Stimulated activated CD8-positive, alpha-beta memory T cell treated with anti-CD3 and anti-CD28 coated beads, Interleukin-4, amount 100 ng/mL, for 4 hours (primary cell): ENCODE measurements at places on chromosomes 4 and X.

DNA sequence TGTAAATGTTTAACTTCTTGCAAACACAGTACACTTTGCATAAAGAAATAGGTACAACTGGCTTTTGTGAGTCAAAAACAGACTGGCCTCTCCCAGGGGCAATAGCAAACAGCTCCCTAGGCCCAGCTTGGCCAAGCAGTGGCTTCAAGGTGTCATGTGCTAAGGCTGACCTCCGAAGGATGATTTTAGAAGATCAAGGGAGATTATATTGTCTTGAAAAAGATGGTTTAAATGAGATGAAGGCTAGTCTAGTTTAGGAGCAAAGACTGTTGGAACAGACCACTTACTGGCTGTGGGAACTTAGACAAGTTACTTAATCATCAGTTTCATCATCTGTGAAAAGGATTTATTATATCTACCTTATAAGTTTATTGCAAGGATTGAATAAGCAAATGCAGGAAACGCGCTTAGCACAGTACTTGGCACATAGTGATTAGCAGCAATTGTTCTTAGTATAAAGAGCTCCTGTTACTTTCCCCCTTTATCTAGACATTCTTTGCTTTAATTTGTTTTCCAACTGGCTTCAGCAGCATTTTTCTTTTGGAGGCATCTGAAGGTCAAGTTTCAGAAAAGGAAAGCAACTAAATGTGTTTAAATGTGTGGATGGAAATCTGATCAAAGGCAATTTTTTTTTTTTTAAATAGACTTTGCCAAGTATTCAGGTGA lies 17.2 kb downstream of the ANXA3 start:
- no peak for DNase-seq

GRCh38 chr4:130183766-130184165 lies 1087.8 kb downstream of the C4orf33 start:
- DNase-seq: no peak

DNA sequence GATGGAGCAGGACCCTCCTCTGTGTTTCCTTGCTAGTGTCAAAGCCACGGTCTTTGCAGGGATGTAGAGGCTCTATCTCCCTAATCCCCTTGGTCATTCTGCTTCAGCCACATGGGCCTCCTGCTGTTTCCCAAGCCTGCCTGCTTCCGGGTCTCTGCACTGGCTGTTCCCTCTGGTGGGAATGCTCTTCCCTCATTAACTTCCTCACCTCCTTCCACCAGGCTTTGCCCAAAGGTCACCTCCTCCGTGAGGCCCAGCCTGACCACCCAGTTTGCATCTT lies 56.6 kb downstream of the ABLIM2 start:
- no peak for DNase-seq

- DNase-seq: no peak
Observed at GRCh38 chrX:6460893-6461490, 73.9 kb downstream of the VCX3A start.

DNA sequence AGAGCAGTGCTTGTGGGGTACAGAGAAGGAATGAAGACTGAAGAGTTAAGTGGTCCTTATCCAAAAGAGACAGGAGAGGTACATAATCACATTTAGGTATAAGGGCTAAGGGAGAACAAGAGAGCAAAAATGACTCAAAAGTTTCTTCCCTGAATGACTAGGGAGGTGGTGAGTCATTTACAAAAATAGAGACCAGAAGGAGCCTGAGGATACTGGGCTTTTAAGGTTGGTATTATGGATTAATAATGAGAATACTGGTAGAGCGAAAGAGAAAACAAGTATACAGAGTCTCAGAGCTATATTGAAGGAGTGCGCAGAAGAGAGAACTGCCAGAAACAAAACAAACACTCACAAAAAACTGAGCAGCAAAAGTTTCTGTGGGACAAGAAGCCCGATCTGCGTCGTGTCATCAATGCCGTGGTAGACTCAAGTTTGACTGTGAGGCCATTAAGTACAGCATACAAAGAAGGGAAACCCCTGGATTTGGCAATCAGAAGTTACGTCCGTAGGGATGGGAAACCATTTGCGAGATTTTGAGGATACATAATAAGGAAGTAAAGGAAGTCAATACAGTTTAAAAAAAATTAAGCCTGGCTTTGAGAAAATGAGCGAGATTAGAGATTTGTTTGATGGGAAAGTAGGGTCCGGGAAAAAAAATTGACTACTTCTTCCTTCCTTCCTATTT lies 129.1 kb upstream of the STIM2 start:
- no peak for DNase-seq

DNA sequence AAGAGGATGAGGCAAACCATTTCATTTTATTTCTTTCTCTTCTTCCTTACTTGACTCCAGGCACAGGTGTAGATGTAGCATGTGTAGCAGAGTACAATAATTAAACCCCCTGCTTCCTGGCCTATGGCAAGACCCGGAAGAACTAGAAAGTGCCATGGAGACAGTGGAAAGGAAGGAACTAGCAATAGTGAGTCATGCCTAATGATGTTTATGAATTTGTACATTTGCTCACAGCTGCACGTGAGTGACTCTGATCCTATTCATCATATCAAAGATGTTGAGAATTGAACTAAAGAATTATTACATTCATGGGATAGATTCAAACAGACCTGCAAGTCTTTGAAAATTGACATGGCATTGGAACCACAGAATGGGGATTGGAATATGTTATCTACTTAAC lies 2233.9 kb upstream of the TENM3 start:
- DNase-seq: no peak

GRCh38 chr4:80141543-80141942 lies 55.8 kb upstream of the PRDM8 start:
- DNase-seq: no peak

DNA sequence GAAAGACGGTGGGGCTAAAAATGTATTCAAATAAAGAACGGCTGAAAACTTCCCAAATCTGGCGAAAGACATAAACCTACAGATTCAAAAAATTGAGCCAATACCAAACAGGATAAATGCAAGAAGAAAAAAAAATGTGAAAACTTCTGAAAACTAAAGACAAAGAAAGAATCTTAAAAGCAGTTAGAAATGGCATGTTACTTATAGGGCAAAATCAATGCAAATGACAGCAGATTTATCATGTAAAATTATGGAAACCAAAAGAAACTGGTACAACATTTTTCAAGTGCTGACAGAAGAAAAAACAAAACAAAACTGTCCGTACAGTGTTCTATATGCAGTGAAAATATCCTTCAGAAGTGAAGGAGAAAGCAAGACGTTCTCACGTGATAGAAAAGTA lies 239.0 kb downstream of the PDGFC start:
- no peak for DNase-seq

DNA sequence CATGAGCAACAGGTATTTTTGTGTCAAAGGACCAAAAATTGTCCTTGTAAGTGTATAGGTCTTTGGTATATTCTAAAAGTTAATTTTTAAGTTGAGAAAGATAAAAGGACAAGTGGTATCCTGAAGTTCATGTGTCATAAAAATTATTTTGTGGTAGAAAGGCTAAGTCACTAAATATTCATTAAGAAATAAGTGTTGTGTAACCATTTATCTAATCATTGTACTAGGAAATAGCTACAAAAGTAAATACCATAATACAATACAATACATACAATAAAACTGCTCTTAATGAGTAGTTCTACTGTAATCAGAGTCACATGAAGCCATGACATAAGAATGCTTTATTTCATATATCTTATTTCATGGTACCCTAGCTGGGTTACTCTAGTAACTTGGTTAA lies 82.5 kb upstream of the ATOH1 start:
- no peak for DNase-seq

DNA sequence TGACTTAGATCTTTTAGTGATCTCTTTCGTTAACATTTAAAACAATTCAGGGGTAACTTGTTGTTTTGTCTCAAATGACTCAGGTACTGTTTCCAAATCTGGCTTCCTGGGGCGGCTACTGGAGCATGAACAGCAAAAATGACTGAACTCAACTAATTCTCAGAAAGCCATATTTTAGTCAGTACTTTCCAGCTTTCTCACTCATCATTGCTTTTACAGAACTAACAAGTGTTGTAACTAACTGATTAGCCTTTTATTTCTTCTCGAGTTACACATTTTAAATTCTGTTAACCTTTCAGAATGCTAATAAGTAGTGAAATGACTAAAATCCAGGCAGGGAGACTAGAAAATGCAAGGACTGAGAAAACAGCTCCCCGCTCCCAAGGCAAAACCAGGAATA lies 55.3 kb downstream of the JADE3 start:
- no peak for DNase-seq

DNA sequence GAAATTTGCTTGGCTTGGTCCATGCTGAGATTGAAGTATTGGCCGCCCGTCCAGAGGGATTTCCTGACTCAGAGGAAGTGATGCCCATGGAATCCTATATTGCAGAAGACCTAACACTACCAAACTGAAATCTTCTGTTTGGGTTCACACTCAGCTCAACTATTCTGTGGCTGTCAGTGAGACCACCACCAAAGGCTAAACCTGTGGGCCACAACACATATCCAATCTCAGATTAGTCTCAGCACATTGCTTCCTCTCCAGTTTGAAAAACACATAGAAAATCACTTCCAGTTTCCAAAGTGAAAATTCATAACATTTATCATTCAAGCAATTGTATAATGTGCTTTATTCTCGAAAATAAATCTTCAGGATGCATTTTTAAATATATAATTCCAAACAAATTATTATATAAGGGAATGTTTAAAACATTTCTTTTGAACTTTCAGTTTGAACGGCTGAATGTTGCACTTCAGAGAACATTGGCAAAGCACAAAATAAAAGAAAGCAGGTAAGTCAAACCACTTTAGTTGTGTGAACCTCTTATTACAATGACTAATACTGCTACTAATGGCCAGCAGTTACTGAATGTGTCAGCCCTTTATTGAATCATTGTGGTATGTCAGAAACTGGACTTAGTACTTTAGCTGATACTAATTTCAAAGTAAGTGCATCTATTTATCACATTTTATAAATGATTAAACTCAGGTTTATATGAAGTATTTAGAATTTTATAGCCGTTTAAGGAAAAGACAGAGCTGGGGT lies 37.0 kb downstream of the GUCY1A1 start:
- no peak for DNase-seq

DNA sequence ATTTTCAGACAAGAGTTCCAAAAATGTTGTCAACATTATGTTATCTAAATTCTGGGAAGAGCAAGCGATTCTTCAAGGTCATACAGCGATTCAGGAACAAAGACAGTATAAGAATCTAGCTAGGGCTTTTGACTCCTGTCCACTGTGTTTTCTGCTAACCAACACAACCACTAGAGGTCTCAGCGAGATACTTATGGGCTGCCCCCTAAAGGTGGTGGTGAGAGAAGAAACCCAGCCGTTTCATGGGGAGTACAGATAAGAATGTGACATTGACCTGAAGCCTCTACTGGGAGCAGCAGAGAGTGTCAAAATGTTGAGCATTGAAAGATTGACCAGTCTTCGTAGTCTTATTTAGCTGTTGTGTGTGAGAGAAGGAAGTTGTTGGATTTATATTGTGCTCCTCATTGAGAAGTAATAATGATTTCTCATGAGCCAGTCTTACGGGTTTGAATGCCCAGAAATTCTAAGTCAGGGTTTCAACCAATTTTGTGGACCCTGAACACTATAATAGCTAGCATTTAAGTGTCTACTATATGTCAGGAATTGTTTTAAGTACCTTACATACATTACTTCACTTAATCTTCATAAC lies 168.3 kb downstream of the SPRY1 start:
- peak; percentile 9 for DNase-seq

- peak; percentile 82 for DNase-seq
Observed at GRCh38 chrX:77910108-77910840, at the start of gene ATP7A. Gene ATP7A (plus strand): TSS chrX:77910693. CDS start chrX:77971642, 60,949 bp downstream.

DNA sequence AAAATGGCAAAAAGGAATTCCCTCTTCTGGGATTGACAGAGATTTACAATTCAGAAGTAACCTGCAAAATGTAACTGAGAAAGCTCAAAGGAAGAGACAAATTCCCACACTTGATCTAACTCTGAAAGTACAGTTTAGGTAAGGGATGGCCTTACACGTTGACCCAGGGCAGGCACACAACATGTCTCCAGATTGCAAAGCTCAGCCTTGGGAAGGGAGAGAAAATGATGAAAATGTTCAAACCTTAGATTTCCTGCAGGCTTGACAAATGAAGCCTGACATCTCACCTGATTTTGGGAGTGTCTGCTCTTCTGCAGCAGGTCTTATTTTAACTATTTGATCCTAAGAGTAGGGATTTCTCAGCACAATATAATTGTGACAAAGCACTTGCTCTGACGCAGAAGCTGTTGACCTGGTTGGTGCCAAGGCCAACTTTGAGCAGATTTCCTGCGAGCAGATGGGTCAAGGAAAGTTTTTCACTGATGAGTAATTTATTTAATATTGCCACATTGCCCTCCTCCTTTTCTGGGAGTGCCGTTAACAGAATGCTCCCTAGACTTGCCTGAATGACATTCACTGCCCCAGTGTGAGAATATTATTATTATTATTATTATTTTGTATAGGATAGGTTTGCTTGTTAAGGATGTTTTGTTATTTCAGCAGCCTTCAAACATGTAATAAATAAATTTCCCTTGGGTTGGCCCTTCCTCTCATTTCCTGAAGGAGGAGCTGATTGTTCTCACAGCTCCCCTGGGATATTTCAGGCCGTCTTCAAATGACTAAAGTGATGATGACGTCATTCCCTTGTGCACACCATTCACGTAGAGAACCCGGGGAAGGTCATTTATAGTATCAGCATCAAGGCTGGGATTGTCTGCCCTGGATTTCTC lies 157.1 kb downstream of the VEGFC start:
- no peak for DNase-seq

GRCh38 chr4:113447769-113448168 lies 313.8 kb downstream of the CAMK2D start:
- DNase-seq: no peak

DNA sequence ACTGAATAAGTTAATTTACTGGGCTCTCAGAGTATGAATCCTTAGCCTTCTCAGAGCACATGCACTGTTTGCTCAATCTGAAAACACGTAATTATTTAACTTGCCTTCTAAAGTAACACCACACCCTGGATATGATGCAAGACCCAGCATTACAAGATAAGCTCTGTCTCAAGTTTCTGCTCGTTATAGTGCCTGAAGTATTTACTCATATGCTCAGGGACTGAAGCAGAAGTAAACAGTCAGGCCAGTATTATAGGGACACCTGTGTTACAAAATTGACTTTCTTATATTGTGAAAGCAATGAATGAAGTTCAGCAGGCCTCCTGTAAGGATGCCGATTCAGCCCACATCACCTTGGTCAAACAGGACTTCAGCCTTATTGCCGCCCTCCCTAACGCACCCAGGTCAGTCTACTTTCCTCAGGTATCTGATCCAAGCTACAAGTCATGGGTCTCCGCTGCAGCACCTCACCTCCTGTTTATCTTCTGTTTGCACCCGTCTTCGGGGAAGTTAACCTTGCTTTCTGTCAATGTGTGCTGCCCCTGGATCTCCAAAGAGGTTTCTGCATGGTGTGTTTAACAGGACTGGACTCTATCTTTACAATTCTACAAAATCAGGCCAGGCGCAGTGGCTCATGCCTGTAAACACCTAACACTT lies 42.8 kb upstream of the KLF3 start:
- no peak for DNase-seq

DNA sequence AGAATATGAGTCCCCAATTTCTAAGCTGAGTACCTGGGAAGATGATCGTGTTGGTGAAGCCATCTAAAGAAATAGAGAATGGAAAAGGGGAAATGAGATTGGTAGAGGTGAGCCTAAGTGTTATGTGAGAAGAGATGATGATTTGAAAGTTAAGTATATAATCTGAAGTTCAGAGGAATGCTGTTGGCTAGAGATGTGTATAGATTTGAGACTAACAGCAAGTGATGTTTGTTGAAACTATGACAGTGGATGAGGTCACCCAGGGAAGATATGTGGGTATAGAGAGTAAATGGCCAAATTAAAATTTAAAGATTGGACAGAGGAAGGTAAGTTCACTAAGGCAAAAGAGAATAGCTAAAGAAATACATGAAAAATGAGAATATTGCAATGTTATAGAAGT lies 324.2 kb downstream of the MAPK10 start:
- no peak for DNase-seq

- DNase-seq: no peak
Observed at GRCh38 chrX:57607295-57608187, 15.7 kb downstream of the ZXDB start.
